Left lobe of liver (tissue), 2 donors: ENCODE measurements at places on chromosomes 11 and 22.

DNA sequence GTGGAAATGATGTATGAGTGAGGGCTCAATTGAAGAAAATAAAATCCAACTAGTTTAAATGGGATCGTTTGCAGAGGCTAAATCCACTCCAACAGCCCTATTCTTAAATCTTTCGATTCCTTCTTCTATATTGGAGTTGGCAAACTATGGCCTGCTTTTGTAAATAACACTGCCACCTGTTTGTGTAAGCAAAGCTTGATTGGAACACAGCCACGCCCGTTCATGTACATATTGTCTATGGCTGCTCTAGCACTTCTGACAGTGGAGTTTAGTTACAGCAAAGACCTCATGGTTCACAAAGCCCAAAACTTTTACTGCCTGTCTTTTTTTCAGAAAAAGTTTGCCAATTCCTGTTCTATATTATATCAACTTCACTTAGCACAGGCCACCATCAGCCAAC lies 40.6 kb upstream of the RCN1 start:
- DNase-seq = no peak

- DNase-seq = no peak
Measured at GRCh38 chr11:107583629-107584195, 7.2 kb upstream of the ELMOD1 start.

DNA sequence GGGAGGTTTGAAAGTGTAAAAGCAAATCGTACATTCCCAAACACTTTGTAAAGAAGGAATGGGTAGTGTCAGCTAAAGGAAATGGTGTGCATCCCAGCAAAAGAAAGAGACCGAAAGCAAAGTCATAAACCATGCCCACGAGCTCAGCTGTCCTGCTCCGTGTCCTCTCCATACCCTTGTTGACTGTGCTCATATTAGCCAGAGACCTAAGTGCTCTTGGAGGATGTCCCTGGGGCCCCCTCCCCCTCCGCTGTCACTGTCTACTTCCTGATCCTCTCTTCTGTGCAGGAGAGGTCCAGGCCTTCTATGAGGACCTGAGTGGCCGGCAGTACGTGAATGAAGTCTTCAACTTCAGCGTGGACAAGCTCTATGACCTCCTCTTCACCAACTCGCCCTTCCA lies 46.1 kb downstream of the SCN3B start:
- no peak for DNase-seq

GRCh38 chr11:60570970-60571369 lies 55.8 kb downstream of the MS4A13 start:
- no peak for DNase-seq

GRCh38 chr11:115578275-115578674 lies 74.1 kb upstream of the CADM1 start:
- DNase-seq = no peak

DNA sequence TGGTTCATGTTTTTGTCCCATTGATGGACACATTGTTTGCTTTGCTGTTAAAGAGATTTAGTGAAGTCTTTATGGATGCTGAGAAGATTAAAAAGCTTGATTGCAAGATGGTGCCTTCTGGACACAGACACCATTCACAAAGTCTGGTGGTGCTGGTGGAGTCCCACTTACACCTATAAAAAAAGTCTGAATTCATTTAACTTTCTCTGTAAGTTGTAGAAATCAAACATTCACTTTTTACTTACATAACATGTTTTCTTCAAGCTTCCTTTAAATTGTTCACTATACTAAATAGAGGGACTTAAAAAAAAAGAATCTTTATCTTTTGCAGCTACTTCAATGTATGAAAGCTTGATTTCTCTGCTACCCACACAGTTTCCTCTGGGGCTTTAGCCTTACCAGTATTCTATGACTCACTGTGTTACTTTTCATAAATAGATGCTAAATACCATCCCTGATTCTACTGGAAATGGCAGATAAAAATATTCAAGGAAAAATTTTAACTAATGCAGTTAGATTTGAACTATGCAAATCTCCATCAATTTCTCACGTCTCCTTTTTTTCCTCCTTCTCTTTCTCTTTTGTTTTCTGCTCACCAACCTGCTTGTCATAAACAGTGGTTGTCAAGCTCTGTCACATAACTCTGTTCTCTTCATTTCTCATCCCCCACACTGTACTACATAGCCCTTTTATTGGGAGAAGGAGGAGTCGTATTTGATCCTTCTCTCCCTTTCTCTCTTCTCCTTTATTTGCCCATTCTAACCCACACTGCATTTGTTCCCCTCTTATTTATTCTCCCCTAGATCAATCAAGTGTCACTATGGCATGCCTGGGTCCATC lies 89.7 kb downstream of the FAM76B start:
- no peak for DNase-seq

- no peak for DNase-seq
Measured at GRCh38 chr11:35907648-35908431, 36.0 kb upstream of the LDLRAD3 start.

GRCh38 chr11:116641561-116642045 lies 131.2 kb downstream of the BUD13 start:
- DNase-seq = peak; percentile 69

GRCh38 chr11:44136176-44136945 lies 40.9 kb downstream of the EXT2 start:
- no peak for DNase-seq

GRCh38 chr11:1158681-1159487 lies 1.1 kb downstream of the MUC5AC start:
- peak; percentile 45 for DNase-seq

DNA sequence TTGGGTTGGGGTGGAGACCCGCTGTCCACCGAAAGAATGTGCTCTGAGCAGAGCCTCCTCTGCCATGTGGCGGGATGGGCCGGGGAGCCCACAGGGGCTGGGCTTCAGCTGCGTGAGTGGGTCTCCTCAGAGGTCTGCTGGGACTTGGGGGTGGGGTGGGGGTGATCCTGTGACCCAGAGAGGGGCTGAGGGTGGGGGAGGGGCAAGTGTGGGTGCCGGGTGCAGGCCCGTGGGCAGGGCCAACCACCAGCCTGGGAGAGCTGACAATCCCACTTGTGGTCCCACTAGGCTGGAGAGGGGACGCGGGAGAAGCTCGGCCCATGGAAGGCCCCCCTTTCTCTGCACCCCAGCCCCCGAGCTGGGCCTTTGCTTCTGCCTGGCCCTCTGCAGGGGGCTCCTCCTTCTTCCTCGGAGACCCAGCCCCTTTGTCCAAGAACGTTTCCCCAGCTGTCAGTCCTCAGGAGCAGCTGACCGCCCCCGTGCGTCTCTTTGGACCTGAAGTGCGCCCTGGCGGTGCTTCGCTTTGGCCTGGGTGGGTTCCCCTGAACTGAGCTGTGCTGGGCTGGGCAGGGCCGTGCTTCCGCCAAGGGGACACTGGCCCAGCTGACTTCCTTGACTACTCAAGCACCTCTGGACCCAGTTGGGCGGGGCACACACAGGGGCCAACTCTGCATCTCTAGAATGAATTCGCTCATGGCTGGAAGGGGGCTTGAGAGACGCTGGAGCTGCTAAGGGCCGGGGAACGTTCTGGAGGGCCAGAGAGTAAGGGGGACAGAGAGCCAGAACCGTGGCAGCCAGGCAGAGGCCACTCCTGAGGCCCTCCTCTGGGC lies 30.2 kb downstream of the OSBPL5 start:
- no peak for DNase-seq

- DNase-seq = no peak
Measured at GRCh38 chr11:74312326-74312725, 886 bp upstream of the P4HA3 start.

GRCh38 chr11:795634-796564 lies 2.2 kb downstream of the SLC25A22 start:
- peak; percentile 81 for DNase-seq

GRCh38 chr22:46031066-46031465 lies 54.1 kb upstream of the WNT7B start:
- DNase-seq = no peak

GRCh38 chr11:62555464-62556107 lies 9.0 kb upstream of the AHNAK start:
- DNase-seq = no peak

DNA sequence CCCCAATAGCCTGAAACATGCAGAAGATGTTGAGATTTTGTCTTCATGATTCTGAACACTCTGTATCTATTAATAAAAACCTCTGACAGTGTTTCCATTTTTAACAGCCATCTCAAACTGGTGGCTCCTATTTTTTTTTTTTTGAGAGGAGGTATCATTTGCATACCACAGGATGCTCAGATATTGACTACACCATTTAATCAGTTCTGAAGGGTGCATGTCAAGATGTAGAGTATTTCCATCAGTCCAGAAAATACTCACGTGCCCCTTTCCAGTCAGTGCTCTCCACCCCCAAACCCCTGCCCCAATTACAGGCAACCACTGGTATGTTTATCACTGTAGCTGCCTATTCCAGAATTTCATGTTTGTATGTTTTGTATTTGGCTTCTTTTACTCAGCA lies 85.3 kb upstream of the SORL1-AS1 start:
- DNase-seq = no peak

- DNase-seq = no peak
Measured at GRCh38 chr11:877565-877964, 33.0 kb downstream of the CHID1 start.

- no peak for DNase-seq
Measured at GRCh38 chr11:100890789-100891188, 203.7 kb downstream of the ARHGAP42 start.

- no peak for DNase-seq
Measured at GRCh38 chr11:131934006-131934405, 563.6 kb downstream of the NTM start.

- DNase-seq = peak; percentile 40
Measured at GRCh38 chr11:117827521-117828511, 3.3 kb upstream of the FXYD2 start.

- DNase-seq = no peak
Measured at GRCh38 chr11:43384393-43384792, 25.7 kb downstream of the TTC17 start.

DNA sequence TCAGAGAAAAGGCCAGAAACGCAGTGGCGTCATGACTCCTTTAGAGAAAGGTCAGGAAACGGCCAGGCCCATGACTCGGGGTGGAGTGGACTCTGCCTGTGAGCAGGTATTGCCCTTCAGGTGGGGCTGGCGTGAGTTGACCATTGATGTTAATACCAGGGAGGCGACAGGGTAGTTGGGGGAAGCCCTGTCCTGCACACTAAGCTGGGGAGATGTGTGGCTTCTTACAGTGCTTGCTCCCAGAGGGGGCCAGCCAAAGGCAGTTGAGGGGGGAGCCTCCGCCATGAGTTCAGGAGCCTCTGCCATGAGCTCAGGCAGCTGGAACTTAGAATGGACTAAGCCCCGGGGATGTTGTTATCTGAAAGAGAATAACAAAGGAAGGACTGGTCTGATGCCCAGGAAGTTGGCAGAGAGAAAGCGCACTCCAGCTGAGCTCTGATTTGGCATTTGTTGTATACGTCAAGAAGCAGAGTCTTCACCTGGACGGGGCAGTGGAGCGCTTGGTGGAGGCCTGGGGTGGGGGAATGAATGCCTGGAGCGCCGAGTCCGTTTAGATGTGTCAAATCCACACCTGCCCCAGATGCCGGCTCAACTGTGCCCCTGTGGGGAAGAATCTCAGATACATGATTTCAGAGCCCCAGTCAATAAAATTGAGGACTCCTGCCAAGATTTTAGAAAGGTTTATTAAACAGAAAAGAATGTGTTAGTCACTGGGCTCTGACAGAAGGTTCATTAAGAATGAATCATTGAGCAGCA lies 222.5 kb downstream of the TBC1D22A start:
- no peak for DNase-seq

DNA sequence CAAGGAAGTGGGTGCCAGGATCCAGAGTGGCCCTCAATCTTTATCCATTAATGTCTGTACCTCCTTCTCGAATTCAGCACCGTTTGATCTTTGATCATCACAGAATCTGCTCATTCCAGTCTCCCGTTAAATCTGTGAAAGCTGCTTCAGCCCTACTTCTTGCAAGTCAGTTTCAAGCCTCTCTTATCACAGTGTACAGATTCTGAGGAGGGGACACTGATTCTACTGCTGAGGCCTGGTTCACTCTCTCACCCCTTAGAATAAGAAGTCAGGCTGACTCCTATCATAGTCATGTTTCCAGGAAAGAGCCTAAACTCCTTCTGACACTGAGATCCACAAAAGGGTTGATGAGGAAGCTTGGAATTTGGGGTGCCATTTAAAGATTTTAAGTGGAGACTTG lies 39.0 kb downstream of the MAML2 start:
- DNase-seq = no peak

- DNase-seq = no peak
Measured at GRCh38 chr11:34284156-34284555, 73.7 kb downstream of the ABTB2 start.

DNA sequence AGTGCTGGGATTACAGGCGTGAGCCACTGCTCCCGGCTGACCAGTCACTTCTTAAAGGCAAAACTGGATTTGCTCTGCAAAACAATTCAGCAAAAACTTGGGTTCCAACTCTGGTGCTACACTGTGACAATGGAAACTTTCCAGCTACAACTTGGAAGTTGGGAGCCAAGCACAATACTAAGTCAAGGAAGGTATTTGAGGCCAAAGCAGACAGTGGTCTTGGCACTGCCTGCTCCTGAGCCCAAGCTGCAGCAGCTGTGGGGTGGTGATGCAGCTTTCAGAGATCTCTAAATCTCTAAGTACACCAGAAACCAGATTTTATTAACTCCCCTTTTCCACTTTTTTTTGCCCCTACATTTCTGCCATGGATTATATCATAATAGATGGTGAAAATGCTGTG lies 17.5 kb downstream of the ADM start:
- no peak for DNase-seq

GRCh38 chr11:79922641-79923040 lies 481.8 kb upstream of the TENM4 start:
- no peak for DNase-seq

GRCh38 chr11:134453441-134453840 lies 41.4 kb upstream of the B3GAT1 start:
- no peak for DNase-seq

- DNase-seq = no peak
Measured at GRCh38 chr11:117986981-117987574, 884 bp downstream of the IL10RA start.

DNA sequence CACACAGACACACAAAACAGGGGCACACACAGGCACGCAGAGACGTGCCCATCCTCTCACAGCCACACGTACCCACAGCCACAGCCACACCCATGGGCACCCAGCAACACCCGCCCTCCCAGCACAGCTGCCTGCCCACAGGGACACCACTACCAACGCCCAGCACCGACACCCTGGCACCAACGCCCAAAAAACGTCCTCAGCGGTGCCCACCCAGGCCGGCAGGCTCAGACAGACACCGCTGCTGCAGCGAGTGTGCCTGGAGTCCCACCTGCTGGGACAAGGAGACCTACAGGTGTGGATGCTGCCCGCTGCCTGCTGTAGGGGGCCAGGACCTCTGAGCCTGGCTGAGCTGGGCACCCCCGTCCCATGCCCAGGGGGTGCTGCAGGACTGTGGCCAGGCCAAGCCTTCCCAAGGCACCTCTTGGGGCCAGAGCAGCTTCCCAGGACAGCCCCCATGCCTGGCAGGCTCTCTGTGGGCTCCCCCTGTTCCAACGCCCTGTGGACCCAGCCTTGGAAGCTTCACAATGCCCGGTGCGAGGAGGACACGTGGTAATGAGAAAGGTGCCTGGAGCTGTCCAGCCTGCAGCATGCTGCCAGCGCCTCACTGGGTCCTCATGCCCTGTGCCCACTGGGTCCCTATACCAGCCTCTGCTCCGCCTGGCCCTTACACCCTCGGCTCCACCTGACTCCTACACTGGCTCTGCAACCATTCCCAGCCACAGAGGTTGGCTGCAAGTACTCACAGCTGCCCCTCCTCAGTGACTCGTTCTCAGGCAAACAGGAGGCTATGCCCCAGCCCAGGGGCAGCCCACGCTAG lies 45.8 kb upstream of the TH start:
- peak; percentile 39 for DNase-seq
